ENCODE measurements at places on chromosomes 5 and 9.

DNA sequence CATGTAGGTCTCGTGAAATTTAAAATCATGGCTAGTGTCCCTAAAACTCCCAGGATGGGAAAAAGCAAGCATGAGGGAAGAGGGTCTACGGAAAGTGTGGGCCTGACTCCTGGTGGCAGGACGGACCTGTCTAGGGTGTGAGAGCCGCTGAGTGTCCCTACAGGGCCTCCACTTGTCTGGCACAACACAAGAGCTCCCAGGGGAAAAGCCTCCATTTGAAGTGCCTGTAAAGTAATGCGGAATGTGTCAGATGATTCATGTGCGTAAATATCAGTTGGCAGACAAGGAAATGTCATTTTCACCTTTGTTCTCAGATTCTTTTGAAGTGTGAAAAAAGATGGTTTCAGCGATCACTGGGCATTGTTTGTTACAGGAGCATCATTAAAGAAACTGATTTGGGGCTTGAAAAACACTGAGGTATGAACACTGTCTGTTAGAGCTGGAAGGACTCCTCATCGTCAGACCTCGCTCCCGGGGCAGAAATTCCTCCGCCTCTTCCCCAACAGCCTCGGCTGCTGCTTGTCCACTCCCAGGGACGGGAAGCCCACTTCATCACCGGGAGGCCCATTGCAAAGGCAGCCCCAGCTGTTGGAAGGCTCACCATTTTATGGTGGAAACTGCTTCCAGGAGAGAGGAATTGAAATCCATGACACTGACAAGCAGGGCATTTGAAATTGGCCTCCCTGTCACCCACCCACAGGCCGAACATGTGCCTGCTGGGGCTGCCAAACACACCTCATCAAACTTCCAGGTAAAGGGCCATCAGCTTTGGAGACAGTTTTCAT, 240.8 kb downstream of the FSTL4 start:
- DNase-seq, result no peak

DNA sequence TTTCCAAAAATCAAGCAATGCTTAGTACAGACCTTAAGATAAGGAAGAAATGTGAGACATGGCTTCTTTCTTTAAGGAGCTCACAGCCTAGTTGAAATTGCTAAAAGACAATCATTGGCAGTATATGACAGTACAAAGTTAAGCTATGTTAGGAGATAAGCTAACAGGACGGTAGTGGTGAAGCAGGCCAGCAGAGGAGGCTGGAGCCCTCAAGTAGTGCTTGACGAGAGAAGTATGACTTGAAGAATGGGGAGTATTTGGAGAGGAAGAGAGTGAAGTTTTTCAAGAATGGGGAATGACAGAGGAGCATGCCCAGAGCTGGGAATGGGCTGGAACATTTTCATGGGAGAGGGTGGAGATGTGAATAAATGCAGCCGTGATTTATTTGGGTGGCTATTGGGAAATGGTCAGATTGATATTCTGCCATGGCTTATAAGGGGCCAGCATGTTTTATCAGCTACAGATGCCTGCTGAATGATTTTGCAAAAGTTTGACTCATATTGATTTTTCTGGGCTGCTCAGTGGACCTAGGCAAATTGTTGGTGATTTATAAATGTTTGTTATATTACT, 43.7 kb downstream of the LURAP1L start:
- no peak for DNase-seq

- no peak for DNase-seq
Measured at GRCh38 chr5:31251032-31251431, 57.5 kb downstream of the CDH6 start.

DNA sequence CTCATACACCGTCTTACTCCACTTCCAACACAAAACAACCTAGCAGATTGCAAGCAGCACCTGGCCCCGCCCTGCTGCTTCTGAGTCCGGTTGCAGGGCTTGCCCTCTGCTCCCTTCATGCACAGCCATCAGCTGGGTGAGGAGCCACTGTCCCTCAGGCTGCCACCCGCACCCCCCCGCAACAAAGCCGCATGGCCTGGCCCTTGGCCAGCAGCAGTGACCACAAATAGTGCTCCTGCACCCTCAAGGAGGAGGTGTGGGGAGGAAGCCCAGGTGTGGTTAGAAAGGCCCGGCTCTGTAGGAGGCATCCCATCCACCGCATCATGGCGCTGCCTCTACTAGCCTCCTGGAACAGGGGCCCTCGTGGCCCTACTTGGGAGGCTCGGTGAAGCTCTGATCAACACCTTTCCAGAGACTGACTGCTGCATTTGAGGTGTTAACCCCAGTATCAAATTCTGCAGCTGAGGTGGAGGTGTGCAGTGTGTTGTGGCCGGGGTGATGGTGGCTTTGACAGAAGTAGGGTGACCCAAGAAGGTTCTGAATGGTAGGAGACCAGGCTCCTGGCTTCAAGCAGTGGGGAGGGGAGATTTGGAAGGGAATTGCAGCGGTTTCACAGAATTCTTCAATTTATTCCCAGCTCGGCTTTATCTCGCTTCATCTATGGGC, 52.7 kb downstream of the WNK2 start:
- DNase-seq, result no peak

- DNase-seq, result no peak
Measured at GRCh38 chr5:27315363-27316270, 277.2 kb upstream of the CDH9 start.

DNA sequence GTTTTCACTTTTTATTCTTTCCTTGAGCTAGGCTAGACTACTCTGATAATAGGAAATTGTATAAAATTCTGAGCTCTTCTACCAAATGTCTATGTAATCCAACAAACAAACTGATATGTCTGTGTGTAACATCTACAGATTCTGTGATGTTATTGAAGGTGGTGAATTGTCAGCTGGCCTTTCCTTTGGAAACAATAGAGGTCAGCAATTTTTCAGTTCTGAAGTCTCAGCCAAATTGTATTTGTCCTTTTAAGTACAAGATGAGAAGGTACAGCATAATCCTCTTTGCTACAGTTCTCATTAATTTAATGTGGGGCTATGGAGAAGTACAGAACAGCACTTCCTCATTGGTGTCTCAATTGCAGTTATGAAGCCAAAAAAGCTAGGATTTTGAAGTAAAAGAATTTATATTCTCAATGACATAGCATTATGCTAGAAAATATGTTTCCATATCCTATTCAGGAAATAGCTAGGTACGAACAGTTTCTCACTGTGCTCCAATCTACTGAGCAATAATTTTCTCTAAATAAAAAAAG, 198.0 kb downstream of the HINT1 start:
- no peak for DNase-seq

DNA sequence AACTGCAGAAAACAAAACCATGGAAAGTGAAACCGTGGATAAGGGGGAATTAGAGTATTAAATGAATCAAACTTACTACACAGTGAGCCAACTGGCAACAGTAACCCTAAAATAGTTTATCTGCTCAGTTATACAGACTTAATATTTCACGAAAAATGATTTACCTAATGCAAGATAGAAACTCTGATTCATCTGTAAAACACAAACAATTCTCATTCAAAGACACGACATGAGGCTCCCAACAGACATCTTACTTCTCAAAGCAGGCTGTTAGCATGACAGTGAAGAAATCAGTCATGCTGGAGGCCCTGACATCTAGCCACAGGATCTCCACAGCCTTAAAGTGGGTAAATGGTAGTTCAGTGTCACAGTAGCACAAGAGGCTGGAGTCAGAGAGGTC, 131.2 kb downstream of the FBN2 start:
- no peak for DNase-seq

GRCh38 chr9:69965416-69966145, 78.1 kb upstream of the MAMDC2 start:
- DNase-seq, result no peak

DNA sequence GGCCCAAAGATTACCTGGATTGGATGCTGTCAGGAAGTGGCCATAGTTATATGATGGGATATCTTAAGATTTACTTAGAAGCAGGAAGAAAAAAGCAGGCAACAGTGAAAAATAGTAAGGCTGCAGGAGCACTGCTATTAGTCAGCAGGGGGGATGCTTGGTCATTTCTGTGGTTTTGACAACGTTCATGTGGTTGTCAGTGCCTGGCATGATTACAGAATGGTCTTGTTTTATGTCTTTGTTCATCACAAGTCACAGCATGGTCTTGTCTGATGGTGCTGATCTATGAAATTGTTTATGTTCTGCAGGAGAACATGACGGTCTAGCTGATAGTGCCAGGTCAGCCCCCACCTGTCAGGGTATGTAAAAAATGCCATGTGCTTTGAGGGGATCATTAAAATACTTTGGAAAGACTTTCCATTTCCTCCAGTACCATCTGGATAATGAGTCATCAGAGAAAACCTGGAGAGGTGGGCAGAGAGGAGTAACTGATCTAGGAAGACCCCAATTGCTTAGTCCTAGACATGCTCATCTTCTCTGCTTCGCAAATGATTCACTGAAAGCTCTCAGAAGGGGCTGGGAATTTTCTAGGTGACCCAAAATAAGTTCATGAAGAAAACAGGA, 48.5 kb downstream of the PLGRKT start:
- DNase-seq, result no peak

GRCh38 chr5:1732945-1733344, 66.7 kb downstream of the MRPL36 start:
- peak; percentile 8 for DNase-seq

DNA sequence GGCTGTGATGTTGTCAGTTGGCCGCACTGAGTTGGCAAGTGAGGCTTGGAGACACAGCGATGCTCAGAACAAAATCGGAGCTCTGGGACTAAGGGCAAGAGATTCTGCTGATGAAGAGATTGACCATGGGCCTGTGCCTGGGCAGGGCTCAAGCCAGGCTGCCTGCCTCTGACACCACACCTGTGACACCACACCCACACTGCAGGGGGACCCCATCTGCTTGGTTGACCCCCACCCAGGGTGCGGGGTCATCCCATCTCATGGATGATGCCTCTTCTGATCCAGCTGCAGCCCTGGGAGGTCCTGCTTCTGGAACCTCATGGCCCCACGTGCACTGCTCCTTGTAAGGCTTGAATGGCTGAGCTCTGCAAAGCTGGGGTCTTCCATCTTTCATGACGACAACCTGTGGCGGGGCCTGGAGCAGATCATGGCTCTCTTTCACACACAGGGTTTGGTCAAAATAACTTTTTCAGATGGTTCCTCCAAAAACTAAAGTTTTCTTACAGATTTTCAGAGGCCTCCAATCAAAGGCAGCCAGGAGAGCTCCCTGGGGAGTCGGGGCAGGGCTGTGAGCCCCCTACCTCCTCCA, 185.2 kb downstream of the GADD45G start:
- DNase-seq, result no peak

DNA sequence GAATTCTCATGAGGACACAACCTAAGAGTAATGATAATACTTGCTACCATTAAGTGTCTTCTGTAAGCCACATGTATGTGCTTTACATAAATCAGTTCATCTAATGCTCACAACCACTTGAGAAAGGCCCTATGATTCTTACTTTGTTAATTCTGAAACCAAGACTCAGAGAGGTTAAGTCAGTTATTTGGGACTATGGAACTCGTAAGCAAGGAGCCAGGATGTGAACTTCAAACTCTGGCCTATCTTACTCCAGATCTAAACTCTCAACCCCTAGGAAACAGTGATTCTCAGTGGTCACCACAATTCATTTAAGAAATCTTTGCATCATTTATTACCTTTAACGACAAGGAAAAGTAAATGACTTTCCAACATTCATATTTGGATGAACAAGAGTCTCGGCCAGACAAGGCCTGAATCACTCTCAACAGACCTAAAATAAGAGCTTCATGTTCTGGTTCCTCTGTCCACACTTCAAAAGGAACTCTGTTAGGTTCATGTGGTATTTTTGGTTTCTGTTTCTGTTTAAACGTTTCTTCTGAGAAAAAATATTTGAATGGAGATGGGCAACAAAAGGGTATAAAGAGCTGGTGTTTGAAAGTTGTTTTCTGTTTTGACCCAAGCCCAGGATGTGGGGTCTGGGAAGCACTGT, 104.8 kb downstream of the LPAR1 start:
- DNase-seq, result no peak

DNA sequence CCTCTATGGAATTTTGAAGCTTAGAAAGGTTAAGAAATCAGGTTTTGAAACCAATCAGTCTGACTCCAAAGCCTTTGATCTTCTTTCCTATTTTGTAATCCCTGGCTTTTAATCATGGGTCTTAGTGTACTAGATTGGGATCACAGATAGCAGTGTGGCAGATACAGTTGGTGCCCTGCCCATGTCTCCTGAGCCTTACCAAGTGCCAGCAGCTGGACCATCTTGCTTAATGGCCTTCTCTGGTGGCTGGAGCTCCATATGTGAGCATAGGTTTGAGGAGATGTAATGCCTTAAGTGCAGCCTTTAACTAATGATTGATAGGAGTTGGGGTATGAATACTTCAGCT, 16.7 kb upstream of the RIC1 start:
- DNase-seq, result no peak

- DNase-seq, result no peak
Measured at GRCh38 chr9:127732444-127732843, 2.6 kb downstream of the TOR2A start.

- DNase-seq, result no peak
Measured at GRCh38 chr9:116208417-116209232, 55.0 kb downstream of the PAPPA start.

DNA sequence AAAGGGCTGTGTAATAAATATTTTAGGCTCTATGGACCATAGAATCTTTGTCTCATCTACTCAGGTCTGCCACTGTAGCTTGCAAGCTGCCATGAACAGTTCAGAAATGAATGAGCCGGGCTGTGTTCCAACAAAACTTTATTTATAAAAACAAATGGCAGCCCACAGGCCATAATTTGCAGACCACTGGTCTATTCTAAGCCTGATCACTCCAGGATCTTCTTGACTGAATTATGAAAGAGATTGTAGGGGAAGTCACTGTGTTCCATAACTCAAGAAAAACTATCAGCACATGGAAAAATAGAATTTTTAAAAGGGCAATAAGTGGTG, 11.4 kb upstream of the C1QTNF3 start:
- no peak for DNase-seq

DNA sequence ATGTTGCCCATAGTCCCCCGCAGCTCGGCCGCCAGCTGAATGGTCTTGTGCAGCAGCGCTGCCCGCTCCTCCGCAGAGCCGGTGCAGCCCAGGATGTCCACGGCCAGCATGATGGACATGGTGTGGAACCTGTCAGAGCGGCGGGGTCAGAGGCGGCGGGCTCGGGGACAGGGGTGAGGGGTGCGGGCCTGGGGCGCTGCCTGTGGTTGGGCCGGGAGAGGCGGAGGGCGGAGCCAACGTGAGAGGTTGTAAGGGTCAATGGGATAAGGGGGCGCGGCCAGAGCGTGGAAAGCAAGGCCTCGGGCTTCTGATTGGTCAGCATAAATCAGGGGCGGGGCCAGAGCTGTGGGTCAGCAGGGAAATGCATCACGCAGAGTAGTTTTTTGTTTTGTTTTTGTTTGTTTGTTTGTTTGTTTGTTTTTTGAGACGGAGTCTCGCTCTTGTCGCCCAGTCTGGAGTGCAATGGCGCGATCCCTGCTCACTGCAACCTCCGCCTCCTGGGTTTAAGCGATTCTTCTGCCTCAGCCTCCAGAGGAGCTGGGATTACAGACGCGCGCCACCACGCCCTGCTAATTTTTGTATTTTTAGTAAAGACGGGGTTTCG, 6.8 kb upstream of the TOR2A start:
- no peak for DNase-seq

- no peak for DNase-seq
Measured at GRCh38 chr5:44942524-44943001, 133.8 kb downstream of the MRPS30 start.

- no peak for DNase-seq
Measured at GRCh38 chr9:76654575-76654974, 109.7 kb upstream of the PCA3 start.

All from CD4-positive, alpha-beta T cell (primary cell).